ENCODE measurements at places on chromosomes 5 and 9. TPM values are rescaled to one million over a fixed set of nuclear protein-coding genes. Genes with fewer than 3 reads are reported as not detected.

GRCh38 chr5:41305056-41305455 lies 91.7 kb upstream of the C6 start:
- DNase-seq, result no peak

GRCh38 chr5:158468444-158468843 lies 609.5 kb upstream of the CLINT1 start:
- no peak for DNase-seq

DNA sequence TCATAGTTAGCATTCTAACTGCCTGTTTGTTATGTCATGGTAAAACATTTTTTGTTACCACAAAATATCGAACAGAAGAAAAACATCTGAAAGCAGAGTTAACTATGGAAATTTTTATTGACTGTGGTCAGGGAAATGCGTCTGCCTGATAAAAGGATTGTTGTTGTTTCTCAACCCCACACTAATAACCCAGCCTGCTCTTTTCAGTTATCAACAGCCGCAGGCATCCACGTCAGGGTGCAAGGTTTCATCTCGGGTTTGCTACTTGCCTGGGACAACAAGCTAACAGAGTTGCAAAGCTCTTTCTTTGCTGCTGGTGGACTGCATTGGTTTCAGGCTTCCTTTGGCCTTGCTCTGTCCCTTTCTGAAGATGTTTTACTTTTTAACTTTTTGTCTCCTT lies 969.2 kb downstream of the CDH18 start:
- no peak for DNase-seq

DNA sequence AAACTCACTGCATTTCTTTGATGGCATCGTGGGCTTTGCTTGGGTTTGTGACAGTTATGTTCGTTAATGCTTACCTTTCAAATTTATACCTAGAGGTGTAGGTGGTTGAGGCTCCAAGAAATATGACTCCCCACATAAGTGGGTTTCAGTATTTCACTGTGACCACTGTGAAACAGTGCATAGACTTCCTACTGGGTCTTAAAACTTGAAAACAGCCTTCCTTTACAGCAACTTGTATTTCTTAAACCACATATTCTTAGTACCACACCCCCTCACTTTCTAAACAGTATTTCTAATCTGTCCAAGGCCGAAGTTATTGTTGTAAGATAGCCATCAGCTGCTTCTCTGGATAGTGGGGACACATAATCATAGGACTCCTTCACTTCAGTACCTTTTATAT lies 48.3 kb downstream of the TMEFF1 start:
- DNase-seq, result no peak

DNA sequence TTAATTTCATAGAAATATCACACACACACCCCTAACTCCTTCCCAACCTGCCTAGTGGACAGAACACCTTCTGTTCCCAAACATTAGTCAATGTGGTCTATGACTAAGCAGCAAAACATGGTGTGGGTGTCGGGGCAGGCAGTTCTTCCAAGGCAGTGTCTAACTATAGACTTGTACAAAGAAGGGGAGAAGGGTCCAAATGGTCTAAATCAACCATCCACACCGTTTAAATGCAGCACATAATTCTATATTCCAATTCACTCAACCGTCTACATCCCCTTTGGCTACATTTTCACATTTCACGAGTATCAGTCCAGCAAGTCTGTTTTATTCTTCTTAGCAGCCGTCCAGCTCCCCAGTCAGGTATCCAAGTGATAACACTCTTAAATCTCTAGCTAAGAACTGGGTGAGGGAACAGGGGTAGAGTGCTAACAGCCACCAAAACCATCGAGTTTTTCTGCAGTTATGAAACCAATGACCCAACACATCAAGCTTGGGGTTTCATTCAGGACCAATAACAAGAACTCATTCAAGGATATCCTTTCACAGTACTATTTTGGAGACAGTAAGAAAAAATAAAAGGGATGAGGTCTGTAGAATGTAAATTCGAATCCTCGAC lies 3.3 kb downstream of the ZNF608 start:
- DNase-seq, result no peak

DNA sequence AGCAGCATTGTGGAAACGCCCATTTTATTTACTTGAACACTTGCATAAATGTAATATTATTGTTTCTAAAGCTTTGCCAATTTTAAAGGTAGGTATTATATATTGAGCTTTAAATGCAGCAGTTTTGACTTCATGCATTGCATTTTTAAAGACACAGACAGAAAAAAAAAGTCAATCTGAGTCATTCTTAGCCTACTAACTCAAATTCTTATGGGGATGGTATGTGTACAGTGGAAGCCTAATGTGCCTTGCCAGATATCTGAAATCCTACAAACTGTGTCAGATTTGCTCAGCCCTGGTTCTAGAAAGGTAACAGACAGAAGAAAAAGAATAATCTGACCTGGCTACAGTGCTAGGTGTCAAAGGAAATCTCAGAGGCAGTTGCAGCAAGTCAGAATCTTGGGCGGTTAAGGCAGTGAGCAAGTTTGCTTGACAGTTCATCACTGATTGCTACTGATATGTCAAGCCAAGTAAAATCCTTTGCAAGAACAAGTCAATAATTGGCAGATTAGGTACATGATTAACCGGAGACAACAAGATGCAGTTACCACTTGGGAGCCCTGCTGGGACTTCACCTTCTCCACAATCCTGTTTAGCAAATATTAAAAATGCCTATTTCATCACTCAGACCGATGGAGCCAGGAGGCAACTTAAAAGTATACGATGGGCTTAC lies 224.8 kb upstream of the WWC1 start:
- no peak for DNase-seq

GRCh38 chr5:30846171-30846570 lies 347.3 kb upstream of the CDH6 start:
- no peak for DNase-seq

DNA sequence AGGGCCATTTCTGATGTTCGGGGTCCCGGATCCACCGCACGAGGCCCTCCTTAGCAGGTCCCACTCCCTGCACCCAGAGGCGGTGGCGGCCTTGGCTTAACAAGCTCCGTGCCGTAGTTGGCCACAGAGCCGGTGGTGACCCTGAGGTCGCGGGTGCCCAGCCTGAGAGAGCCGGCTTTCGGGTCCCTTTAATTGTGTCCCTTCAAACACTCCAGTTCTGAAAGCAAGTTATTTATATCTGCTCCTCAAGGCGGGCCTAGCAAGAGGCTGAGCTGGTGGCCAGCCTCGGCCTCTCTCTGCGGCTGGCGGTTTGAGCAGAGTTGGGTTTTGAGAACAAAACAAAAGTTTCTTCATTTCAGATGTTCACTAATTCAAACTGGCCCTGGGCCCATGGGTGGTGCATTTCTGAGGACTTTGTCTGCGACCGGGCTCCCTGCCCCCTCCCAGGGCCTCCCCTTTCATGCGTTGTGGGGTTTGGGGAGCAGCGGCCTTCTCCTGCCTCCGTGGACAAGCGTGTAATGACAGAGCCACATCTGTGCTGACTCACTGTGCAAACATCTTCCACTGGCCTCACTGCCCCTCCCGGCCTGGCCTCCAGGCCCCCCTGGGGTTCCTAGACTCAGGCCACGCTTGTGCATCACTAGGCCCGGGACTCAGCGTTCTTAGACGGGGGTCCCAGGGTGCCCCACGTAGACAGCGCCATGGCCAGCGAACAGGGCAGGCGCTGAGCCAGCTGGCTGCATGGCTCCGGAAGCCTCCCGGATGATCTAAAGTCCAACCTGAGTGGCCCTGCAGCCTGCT lies 49.4 kb upstream of the COL5A1 start:
- no peak for DNase-seq

DNA sequence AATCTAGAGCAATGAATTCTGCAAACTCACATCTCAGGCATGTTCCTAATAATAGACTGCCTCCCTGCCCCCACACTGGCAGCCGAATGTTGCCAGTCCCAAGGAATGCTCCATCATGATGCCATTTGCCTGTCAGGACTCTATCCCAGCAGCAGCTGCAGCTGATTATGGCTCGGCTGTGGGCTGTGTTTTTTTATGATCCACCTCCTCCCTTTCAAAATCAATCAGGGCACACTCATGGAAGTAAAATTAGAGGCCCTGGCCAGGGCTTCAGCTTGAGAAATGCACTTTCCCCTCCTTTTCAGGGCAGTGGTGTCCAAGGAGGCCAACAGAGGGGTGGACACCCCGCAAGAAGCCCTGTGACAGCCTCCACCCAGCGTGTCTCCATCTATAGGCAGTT lies 176.7 kb upstream of the S1PR3 start:
- DNase-seq, result no peak

DNA sequence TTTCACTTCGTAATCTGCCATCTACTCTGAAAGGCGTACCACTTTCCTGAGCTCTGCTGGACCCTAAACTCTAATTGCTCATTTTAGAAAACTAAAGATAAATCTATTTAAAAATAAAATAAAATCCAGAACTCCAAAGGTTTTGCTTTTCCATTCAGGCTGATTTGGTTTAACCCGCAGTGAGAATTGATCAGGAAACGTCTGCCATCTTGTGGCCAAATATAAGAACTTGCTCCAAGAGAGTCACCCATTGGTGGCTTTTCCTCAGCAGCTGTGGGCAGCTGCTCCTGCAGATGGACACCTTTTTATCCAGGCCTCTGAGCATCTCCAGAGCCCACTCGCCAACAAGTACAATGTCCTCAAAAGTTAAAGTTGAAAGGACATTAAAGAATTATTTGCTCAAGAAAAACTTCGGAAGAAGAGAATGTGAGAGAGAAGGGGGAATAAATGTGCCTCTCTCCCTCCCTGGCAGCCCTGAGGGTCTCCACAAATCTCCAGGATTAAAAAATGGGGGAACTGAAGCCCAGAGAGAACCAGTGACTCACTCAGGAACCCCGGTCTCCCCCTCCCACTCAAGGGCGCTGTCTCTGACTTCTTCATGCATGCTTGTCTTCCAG lies 4.1 kb downstream of the SAXO1 start:
- no peak for DNase-seq

Gene PCDHB16
- not detected for total RNA-seq

Gene RGS7BP
- total RNA-seq, result not detected

Gene CAMK2A
- not detected for total RNA-seq

Gene PCDHA7
- total RNA-seq, result not detected

Gene PCDHGA1
- not detected for total RNA-seq
